ENCODE measurements at places on chromosomes 11 and 22. TPM values are rescaled to one million over a fixed set of nuclear protein-coding genes. Genes with fewer than 3 reads are reported as not detected.

The KCTD14 gene
- total RNA-seq = 13.9 TPM

The RELT gene
- 0.54 TPM for total RNA-seq

The GSTT2B gene
- total RNA-seq = 9.9 TPM

The SGSM1 gene
- 1.9 TPM for total RNA-seq

The CHEK2 gene
- 4.2 TPM for total RNA-seq

The CCDC87 gene
- total RNA-seq = 0.37 TPM
